ENCODE measurements at places on chromosomes 2 and 18.

- DNase-seq = no peak
These were observed 1.3 kb downstream of the PTPN2 start for GRCh38 chr18:12882453-12883371.

DNA sequence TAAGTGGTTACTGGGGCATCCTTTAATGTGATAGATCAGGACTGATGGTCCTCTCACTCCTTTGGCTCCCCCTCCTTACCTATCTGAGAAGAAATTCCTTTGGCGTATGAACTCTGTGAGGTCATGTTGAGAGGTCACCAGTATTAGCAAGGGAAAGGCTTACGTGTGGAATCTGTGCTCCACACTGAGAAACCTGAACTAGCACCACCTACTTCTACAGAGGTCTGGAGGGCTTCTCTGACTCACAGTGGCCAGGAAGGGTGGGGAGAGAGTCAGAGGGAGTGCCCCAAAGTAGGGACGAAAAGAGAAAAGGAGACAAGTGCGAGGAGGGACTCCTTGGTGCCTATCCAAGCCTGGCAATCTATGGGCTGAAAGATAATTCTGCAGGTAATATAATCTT lies 348.6 kb downstream of the TNS1 start:
- DNase-seq = no peak

DNA sequence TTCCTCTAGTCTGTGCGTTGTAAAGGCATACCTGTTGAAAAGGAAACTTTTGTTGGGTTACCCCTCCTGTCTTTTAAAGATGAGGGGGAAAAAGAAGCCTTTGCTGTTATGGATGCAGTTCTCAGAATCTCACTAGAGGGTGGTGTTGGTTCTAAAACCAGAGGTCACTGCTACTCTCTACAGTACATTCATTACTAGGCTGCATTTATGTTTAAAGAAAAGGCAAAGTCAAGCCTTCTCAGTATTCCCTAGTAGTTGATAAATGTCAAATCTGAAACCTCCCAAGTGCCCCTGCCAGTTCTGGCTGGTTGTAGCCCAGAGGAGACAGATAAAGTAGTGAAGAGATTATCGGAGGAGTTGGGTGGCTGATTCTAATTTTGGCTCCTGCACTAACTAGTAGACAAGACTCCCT lies 1.4 kb upstream of the PLCL1 start:
- DNase-seq = peak; percentile 33

DNA sequence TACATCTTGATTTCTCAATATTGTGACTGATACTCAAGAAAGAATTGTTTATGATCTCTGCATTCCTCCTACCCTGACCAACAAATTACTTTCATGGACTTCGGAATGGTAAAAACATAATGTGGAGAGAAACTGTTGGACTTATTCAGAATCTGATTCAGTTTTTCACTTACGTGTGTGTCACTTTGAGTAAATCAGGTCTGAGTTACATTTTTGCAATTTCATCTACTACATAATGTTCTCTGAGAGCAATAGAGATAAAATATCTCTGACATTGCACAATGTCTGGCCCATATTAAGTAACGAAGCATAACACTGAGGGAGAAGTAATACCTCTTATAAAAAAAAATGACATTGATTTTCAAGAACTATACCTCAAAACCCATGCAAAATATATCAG lies 1337.9 kb upstream of the CHAC2 start:
- no peak for DNase-seq

- DNase-seq = no peak
These were observed 14.4 kb downstream of the FMNL2 start for GRCh38 chr2:152349416-152349815.

GRCh38 chr2:186027922-186028321 lies 289.3 kb downstream of the FSIP2 start:
- no peak for DNase-seq

DNA sequence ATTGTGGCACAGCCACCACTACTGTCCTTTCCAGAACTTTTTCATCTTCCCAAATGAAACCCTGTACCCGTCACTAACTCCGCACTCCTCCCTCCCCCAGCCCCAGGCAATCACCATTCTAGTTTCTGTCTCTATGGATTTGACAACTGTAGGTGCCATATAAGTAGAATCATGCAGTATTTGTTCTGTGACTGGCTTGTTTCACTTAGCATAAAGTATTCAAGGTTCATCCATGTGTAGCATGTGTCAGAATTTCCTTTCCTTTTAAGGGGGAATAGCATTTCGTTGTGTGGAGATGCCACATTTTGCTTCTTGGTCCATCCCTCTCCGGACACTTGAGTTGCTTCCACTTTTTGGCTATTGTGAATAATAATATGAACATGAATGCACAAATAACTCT lies 842 bp upstream of the CKAP2L start:
- no peak for DNase-seq

GRCh38 chr2:31688282-31688681 lies 107.5 kb upstream of the SRD5A2 start:
- no peak for DNase-seq

GRCh38 chr18:62386091-62386490 lies 61.0 kb downstream of the TNFRSF11A start:
- DNase-seq = no peak

GRCh38 chr2:228615496-228615895 lies 434.0 kb upstream of the SPHKAP start:
- no peak for DNase-seq

- DNase-seq = no peak
These were observed 222.9 kb downstream of the KLHL29 start for GRCh38 chr2:23607925-23608324.

DNA sequence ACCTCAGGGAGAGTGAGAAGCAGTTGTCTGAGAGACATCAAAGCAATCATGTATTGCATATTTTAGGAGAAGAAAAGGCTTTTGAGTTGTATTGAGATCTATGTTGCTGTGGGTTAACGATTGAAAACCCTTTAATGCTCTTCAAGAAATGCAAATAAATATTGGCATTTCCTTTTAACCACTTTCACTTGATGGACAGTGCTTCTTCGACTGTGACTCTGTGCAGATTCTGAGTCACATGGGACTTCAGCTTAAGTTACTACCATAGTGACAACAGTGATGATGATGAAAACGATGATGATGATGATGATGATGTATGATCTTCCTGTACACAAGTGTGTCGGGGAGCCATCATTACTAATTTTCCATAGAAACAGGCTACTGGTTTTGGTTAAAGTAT lies 181.8 kb downstream of the AKAIN1 start:
- no peak for DNase-seq

DNA sequence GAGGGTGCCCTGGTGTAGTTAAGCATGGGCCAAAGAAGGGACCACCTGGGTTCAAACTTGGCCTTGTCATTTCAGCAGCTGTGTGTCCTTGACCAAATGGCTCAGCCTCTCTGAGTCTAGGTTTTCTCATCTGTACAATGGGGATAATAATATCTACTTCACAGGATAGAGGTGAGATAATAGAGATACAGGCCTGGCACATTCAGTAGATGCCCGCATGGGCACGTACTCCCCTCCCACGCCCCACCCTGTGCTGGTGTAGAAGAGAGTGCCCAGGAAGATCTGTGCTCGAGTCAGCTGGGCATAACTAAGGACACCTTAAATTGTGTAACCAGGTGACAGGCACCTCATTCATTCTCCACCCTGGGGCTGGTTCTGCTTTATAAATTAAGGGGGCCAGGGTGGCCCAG lies 8.4 kb upstream of the TMEM185B start:
- no peak for DNase-seq

DNA sequence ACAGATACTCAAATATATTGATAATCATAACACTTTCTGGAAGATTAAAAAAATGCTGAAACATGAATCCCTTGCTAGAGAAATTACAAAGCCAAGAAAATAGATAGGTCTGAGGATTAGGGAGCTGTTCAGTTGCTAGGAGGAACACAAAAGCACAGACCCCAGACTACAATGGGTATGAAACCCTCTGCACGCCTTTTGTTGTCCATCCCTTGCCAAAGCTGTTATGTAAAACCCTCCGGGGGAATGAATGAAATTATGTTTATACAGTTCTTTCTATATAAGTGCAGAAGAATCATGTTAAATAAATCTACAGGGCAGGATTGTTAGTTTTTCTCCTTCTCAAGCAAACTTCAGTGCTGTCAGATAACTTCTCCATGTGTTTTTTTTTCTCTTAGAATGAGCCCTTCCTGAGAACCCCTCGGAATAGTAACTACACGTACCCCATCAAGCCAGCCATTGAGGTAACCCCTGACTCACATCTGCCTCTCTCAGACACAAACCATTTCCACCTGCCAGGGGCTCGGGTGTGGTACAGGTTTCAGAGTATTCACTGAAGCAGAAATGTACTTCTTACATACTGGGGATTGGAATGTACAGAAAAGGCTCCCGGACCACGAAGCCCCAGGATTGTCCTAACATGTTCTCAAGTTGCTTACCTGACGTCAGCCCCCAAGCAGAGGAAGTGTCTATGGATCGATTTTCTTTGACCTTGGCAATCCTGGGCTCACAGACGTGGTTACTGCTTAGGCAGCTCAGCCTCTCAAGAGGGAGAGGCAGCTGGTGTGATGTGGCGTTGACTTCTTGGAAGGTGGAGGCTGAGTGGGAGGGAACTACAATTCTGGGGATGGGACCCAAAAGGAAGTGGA lies 118.0 kb downstream of the PLB1 start:
- DNase-seq = no peak

DNA sequence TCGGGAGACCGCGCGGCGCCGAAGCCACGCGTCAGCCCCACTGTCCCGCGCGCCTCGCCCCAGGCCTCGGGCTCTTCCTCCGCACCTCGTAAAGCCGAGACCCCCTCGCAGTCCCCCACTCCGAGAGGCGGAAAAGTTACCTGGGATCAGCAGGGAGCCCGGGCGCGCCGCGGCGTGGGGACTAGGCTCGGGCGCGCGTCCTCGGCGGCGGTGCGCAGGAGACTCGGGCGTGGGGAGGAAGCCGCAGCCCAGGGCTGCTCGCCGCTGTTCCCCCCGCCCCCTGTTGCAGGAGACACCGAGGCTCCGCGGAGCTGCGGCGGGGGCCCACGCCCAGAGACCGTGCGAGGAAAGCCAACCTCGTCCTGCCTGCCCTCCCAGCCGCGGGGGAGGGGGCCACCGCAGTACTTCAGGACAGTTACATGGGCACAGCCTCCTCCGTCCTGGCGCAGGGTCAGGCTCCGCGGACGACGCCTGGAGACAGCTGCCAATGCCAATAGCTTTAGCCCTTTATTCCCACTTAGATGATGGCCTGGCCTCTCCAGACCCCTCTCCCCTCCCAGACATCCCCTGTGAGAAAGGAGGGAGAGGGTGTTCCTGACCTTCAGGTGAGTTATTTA lies at the start of gene EPB41L3:
EPB41L3 (minus strand) TSS at position 225 of the 617 bp plus-strand sequence. CDS start 54,814 bp downstream, outside the sequence.
- DNase-seq = no peak

DNA sequence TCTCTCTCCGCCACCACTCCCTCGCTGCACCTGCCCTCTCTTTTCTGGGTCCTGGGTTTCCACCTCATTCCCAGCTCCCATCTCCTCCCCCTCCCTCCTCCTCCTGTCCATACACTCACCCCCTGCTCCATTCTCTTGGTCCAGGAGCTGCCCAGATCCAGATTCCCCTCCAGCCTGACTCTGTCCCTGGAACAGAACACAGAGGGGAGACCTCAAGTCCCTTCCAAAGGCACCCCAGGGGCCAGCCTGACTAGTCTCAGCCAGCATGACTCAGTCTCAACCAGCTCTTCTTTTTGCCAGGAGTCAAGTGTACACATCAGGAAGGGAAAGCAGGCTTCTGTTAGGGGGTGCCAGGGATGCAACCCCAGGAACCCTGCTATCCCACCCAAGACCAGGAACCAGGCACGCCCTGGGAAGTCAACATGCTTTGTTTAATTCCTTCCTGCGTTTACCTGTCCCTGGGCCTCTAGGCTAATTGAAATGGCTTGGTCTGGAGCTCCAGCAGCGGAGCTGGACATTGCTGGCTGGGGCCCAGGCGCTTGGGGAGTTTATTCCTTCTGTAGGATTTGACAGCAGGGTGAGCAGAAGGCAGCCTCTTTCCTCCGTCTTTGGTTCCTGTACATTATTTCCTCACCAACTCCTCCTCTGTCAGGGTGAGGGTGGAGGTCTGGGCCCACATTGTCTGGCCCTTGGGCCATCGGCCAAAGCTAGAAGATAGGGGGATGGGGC lies 28.4 kb upstream of the SELENOI start:
- DNase-seq = no peak

DNA sequence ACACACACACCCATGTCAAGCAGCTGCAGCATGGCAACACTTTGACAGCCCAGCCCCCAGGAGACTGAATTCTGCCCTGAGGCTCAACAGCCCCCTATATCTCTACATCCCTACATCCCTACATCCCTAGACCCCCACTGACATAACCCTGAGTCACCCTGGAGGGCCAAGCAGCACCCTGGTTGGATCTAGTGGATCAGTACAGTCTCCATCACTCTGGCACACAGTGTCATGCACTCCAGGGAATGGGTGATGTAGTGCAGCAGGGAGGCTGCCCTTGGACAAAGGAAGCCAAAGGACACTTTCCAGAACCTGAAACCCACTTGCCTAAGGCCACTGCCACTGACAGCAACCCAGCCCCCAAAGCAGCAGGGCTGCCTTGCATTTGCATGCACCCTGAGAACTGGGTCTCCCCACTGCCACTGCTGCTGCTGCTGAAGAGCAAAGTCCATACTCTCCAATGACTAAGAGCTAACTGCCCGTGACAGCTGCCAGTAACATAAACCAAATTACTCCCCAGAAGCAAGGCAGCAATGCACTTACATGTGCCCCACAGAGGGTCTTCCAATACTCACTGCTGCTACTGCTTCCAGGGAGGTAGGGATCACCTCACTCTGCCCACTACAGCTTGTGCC lies 681.6 kb upstream of the KLHL29 start:
- DNase-seq = no peak

DNA sequence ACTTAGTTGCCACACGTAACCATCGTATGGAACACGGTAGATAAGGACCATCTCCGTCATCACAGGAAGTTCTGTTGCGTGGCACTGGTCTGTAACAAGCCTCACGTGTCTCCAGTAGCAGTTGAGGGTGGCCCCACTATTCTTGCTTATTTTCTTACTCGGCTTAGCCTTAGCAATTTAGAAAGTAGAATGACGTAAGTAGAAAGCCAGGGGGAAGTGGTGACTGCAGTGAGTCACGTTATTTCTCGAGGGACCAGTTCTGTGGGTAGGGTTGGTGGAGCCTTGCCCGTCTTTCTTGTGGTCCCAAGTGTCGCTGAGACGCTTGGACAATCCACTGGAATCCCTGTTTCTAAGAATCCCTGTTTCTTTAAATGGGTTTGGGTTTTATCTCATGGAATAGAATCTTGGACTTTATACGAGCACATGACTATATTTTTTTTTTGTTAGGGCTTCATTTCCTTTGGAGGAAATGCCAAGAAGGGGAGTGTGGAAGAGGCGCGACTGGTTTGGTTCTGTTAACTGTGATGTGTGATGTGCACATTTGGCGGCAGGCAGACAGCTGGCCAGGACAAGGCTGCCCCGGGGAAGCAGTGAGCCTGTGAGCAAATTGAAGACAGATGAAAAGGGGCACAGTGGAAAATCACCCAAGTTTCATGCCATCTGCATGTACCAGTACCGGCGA lies 96.2 kb downstream of the CABLES1 start:
- DNase-seq = no peak

- no peak for DNase-seq
These were observed 70.6 kb downstream of the EMILIN2 start for GRCh38 chr18:2917259-2918047.

GRCh38 chr2:137254052-137254451 lies 488.7 kb downstream of the THSD7B start:
- DNase-seq = no peak

Measured in SHP77 (cell line).